Cerebellar nuclear complex (tissue), 1 donor: ENCODE measurements at places on chromosomes 1 and 21.

DNA sequence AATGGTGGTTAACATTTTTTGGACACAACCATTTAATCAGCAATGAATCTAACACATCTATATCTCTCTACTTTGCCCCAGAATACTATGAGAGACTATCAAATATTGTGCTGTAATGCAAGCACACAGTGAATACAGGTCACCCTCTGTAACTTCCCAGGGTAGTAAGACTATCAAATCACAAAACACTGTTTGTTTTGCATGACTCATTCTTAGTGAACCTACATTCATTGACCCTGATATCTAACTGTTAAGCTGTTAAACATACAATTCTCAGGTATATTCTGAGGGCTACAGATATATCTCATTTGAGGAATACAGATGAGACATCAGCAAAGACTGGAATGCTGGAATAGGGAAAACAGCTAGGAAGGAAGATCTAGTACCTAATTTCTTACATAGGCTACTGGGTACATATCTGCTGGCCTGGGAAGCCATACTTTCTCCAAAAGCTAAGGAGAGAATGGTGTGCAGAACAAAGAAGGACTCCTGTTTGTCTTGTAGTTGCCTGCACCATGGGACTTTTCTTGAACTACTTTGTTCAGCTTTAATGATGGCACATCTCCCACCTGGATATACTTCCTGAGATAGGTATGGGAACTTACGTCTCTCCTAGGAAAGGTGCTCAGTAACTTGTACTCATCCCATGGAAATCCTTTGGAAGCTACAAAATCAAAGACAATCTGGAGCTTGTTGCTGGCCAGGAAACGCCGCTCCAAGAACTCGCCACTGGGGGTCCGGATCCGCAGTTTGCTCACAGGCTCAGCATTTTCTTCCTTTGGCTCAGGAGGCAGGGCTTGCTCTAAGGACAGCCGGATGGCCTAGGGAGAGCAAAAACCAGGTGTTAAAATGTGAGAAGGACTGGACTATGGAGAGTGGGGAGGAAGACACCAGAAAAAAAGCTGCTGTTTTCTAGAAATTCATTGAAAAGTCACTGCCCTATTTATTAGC, 51.9 kb upstream of the DMRTA2 start:
- DNase-seq: no peak

GRCh38 chr1:157363660-157364140, 188.6 kb downstream of the FCRL5 start:
- DNase-seq: no peak

GRCh38 chr1:226311376-226311775, 2.4 kb upstream of the LIN9 start:
- no peak for DNase-seq

DNA sequence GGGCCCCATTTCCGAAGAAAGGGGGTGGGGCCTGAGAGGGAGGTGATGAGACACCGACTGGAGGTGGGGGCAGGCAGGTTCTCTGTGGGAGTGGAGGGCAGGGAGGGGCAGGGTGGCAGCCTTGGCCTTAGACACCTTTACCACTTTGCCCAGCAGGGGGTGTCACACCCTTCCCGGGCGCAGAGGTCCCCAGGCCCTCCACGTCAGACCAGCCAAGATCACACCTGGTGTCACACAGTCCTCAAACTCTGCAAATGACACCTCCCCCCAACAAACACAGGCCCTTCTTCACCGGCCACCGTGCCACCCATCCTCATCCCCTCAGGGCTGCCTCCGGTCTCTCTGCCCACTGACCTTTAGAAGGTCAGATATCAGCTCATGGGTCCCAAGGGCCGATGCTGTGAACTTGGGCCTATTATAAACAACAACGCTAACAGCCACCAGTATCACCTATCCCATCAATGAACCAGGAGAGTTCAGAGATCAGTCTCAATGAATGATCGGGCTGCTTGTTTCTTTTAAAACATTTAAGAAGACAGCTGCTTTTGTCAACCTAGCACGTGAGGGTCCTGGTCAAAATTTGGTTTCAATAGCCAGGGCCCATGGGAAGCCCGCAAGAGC, 103.9 kb downstream of the CASZ1 start:
- DNase-seq: no peak

- DNase-seq: no peak
These were observed 6.7 kb downstream of the MRTO4 start for GRCh38 chr1:19258353-19258752.

- no peak for DNase-seq
These were observed 15.9 kb downstream of the HENMT1 start for GRCh38 chr1:108644984-108645383.

DNA sequence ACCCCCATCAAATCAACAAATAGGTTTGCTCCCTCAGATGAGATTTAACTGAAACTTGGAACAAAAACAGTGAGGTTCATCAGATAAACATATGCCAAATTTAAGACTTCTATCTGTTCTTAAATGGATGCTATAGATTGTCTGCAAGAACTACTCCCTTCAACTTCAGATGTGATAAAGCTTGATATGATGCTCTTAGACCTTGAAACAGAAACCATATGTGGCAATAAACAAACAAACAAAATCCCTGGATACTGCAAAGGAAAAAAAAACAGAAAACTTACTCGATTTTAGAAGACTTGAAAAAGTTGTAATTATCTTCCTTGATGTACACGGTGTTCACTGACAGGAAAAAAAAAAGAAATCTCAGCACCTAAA, 286.1 kb upstream of the USP25 start:
- DNase-seq: no peak

GRCh38 chr1:3101124-3101939, 32.3 kb downstream of the PRDM16 start:
- DNase-seq: no peak

DNA sequence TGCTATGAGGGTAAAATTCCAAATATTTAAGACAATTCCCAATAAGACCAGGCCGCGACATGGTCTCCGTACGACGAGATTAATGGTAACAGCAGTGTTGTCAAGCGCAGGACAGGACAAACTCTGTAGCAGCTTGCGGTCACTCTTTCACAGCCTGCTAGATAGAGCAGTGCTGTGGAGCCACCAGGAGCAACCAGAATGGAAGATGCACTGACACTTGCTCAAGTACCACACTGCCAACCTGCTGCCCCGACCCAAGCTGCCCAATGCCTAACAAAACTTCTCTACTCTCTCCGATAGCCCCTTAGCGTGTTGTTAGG, 636 bp downstream of the WARS2 start:
- no peak for DNase-seq

DNA sequence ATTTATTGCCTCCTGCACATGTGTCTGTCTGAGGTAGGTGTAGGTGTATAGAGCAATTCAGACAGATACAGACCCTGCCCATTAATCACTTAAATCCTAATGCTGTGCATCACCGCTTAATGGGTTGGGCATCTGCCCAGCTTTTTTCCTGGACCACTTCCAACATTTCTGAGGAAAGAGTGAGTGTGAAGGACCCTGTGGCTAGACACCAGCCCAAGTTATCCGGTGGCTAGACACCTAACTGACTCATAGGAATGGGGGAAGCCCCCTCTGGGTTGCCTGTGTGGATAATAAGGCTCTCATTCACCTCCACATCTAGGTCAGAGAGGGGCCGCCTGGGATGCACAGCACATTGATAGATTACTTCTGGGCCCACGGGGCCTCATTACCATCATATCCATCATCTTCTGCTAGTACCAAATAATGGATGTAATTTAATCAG, 121.1 kb upstream of the RAVER2 start:
- DNase-seq: no peak
